CD4-positive, alpha-beta T cell treated with Interleukin-1 beta for 1 hour (primary cell): ENCODE measurements at places on chromosomes 3 and 15.

- no peak for DNase-seq
Observed at GRCh38 chr3:168425936-168426595, 330.3 kb upstream of the GOLIM4 start.

DNA sequence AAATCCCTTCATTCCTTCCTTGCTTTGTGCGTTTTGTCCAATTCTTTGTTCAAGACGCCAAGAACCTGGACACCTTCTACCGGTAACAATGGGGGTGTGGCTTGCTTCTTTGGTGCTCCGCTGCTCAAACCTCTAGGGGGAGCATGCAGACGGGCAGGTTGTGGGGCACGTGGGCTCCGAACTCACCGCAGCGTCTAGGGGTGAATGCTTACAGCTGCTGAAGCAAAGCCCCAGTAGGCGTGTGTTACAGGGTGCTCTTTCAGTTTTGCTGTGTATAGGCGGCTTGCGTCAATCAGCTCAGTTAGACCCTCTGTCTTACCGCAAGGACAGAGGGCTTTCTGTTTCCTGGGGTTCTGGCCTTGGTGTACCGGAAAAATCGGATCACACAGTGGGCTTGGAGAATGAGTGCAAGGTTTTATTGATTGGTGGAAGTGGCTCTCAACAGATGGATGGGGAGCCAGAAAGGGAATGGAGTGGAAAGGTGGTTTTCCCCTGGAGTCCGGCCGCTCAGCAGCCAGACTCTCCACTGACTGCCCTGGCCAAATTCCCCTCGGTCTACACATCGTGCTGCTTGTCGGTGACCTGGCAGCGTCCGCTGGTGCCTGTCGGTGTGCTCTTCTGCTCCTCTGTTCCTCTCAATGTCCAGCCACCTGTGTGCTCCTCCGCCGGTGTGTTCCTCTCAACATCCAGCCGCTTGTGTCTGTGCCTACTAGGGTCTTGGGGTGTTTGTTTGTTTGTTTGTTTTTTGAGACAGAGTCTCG, 1.2 kb upstream of the LRRC34 start:
- peak; percentile 80 for DNase-seq

DNA sequence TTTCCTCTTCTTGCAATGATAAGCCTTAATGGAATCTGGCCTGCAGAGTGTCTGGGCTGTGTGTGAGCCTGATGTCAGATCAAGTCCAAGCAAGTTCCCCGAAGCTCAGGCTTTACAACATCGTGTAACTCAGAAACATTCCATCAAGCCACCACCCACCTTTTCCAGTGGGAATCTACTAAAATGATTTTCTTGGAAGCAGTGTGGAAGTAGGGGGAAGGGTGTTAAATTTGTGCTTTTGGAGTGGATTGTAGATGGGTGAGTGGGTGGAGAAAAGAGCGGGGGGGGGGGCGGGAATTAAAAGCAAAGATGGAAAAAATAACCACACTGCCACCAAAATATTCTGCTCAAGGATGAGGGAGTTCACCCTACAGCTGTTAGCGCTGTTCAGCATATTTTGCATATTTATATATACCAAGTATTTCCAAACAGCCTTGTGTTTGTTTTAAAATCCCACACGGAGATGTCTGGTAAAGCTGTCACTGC, 53.6 kb downstream of the VGLL3 start:
- DNase-seq = no peak

- DNase-seq = no peak
Observed at GRCh38 chr3:194481525-194482195, 5.1 kb downstream of the ATP13A3 start.
